ENCODE measurements at places on chromosomes 2 and 18.
A peak's percentile ranks its signal among the peaks of the same experiment; 100 is the strongest.

DNA sequence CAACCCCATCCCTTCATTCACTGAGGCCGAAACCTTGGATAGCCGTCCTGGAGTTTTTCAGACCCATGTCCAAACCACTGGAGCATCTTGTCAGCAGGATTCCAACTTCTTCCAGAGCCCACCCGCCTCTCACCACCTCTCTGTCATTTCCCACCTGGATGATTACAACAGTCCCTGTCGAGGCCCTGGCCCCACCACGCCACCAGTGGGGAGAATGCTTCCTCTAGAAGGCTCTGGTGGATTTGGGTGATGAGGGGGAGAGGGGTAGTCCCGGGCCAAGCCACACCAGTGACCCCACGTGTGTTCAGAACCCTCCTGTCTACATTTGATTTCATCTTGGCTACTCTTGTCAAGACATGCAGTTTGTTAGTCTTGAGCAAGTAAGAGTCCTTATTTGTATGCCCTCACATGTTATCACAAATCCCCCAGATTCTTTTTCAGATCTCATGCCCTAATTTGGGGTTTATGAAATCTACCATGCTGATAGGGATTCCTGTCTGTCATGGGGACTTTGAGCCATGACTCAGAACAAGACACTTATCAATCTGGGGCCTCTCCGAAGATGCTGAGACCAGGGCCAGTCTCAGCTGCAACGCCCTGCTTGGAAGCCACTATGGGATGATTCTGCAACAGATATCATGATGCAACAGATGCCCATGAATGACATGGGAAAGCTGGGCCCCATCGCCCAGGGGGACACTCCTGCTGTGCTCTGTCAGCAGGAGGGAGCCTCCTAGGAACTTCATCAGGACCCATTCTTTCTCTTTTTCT, 186.1 kb downstream of the ZFP36L2 start:
- DNase-seq: peak; percentile 52

- DNase-seq: no peak
Observed at GRCh38 chr2:99354070-99354469, 16.9 kb downstream of the EIF5B start.

- DNase-seq: no peak
Observed at GRCh38 chr2:237697586-237698357, 70.4 kb downstream of the LRRFIP1 start.

DNA sequence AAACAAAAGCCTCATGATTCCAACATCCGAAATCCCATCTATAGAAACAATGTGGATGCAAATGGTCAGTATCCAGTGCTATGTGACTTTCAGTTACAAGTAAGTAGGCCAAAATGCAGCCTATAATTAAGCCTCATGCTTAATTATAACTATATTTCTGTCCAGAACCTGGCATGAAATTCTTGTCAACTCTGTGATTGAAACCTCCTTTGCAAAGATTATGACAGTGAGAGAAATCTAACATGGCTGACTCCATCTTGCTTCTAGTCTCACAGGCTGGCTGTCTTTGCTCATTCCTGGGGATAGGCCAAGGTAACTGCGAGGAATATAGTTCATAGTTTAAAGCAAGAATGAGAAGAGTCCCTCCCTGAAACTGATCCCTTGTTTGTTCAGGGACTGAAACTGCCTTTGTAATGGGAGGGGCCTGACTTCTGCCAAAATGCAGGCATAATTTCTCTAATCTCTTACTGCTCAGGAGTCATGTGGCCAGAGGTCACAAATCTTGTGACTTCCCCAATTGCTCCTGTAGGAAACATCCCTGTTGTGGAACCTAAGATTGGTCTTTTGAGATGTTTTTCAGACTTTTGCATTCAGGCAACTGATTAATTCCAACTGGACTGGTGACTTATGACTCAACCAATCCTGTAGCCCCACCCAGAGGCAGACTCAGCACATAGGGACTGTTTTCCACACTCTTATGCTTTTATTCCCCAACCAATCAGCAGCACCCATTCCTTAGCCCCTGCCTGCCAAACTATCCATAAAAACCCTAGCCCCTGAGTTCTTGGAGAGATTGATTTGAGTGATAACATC, 84.5 kb upstream of the TLK1 start:
- no peak for DNase-seq

DNA sequence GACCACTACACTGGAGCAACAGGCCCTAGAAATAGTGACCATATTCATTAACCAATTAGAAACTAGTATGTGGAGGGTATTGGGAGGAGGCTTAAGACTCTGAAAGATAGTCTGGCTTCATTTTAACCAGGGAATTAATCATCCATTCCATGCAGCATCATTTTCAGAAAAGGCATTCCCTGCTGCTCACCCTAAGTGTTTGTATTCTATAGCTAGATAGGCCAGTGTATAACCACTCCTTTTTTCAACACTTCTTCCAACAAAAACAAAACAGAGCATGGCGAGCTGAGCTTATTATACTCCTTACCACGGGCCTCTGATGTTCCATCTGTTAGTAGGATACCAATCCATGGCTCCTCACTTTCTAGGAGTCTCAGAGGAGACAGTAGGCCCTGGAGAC, 112.0 kb upstream of the PKDCC start:
- no peak for DNase-seq

DNA sequence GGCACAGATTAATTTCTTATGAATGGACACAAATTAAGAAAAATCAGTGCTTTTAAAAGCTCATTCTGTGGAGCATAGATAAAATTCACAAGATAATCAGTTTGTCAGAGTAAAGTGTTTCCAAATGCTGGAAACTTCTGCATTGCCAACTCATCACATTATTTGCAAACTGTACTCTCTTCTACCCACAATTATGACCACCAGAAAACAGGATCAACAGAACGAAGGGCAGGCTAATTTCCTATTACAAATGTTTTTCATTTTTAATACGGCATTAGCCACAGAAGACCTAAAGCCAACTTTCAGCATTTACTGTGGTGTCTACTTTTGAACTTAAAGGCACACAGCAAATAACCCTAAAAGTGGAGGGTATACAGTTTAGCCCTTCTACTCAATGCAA, 6.0 kb downstream of the IRS1 start:
- no peak for DNase-seq

- DNase-seq: peak; percentile 9
Observed at GRCh38 chr2:155546721-155547555, 785.6 kb downstream of the NR4A2 start.

DNA sequence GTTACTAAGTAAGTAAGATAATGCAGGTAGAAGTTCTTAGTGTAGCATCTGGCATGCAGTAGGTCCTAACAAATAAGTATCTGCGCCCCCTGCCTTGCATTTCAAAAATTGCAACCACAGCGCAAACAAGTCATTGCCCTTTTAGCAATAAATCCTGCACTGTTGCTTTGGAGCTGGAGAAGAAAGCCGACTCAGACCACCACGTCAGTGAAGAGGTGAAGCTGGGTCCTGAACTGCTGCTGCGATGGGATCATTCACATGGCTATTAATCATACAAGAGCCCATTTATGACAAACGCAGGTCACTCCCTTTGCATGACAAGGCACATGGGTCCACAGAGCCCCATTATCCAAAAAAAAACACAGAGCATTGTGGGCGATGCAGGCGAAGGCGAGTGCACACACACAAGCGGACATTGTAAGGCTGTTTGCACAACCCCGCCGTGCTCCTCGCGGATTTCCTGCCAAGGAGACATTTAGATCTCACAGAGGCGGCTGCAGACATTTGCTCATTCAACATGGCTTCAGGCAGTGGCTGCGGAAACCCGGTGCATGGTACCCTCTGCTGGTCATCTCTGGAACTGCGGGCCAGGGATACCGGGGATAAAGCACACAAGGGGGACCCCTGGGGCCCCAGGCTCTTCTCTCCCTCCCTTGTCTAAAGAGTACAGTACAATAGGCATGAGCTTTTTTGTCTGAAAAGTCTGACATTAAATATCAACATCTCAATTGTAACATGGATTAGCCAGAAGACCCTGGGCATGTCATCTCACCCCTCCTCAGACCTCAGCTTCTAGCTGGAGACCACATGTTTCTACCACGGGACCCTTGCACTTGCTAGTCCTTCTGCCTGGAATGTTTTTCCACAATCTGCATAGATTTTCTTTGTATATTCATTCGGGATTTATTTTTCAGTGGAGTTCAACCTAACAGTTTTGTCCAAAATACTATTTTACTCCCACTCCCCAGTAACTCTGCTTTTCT, 56.7 kb downstream of the CYRIA start:
- DNase-seq: peak; percentile 76

GRCh38 chr2:157443090-157443489, 799 bp downstream of the CYTIP start:
- no peak for DNase-seq

DNA sequence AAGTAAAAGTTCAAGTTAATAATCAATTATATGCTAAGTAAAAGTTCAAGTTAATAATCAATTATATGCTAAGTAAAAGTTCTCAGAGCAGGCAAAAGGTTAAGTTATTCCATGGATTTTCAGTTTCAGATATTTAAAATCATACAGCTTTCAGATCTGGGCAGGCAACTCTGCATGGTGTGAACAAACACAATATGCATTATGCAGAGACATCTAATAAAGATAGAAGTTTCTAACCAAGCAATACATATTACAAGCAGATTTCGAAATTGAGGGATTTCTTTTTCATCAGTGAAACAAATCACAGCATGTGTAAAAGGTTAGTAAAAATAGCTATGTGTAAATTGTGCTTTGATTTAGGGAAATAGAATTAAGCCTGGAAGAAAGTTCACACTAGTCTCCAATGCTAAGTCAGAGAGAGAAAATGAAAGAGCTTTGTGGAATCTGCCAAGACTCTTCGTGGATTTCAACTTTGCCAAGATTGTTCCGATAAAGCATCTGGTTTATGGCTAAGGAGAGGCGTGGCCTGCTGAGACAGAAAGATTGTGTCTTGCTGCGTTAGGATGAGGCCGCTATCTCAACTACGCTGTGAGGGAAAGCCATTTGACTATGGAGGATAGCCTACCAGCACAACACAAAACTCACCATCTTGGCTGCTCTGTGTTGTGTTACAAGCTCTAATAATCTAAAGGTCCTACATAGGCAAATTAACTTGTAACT, 60.1 kb upstream of the SLC16A14 start:
- no peak for DNase-seq

- no peak for DNase-seq
Observed at GRCh38 chr2:133518700-133519344, 49.4 kb downstream of the NCKAP5 start.

DNA sequence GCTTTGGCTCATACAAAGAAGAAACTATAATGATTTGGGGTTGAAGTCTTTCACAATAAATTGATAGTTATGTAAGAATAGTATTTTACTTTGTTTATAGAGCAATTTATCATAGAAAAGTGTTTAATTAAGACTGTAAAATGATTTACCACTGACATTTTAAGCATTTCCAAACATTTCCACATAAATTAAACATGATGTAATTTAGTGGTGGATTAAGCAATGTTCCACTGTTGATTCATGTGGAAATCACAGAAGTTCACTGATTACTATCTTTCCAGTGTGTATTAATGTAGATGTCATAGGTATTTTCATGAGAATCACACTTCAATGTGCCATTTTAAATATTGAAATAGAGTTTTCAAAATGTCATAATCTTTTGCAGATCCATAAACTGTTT, 40.1 kb upstream of the GRB14 start:
- DNase-seq: no peak

GRCh38 chr2:16014041-16014787, 73.9 kb downstream of the MYCN start:
- DNase-seq: no peak

DNA sequence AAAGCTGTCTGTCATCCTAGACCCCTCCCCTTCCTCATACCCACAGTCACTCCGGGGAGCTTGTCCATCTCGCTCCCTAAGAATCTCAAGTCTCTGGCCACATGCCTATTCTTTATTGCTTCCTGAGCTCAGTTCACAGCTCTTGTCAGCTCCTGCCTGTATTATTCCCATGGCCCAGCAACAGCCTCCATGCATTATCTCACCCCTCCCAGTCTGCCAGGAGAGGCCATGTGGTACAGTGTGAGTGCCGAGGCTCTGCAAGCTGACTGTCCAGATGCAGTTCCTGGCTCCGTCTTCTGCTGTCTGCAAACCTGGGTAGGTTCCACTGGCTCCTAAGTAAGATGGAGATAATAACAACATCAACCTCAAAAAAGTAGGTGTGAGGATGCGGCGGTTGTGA, 79.7 kb downstream of the MRPS9 start:
- DNase-seq: no peak

DNA sequence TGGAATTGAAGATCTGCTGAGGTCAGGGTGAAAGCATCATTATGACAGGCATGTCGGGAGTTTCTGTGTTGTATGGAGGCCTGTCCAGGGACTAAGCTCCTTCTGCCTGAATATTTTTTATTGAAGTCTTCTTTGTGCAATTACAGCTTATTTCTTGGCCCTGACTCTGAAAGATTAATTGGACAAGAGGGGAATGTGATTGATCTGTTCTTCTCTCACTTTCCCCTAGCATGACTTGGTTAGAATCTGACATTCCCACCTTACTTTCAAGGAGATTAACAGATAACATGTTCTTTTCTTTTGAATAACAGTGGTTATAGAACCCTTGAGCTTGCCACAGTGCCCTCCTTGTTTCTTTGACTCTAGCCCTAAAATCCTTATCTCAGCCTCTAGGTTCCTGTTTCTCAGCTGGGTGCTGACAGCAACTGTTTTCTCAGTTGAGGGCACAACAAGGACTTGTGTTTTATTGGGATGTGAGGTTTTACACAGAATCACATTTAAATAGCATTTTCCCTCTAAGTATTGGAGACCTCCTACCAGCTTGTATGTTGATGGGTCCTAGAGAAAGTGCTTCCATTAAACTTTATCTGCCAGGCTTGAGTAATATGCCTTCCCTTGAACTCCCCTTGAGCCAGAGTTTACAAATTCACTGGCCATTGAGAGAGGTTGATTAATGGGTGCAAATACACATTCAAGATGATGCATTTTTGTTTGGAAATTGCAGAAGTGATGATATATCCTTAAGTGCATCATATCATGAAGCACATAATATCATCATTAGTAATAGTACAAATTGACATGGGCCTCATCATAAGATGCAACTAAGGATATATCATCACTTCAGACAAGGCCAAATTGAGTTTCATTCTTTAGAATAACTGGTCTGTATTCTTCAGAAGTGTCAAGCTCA, 12.5 kb downstream of the TTLL4 start:
- DNase-seq: peak; percentile 32

DNA sequence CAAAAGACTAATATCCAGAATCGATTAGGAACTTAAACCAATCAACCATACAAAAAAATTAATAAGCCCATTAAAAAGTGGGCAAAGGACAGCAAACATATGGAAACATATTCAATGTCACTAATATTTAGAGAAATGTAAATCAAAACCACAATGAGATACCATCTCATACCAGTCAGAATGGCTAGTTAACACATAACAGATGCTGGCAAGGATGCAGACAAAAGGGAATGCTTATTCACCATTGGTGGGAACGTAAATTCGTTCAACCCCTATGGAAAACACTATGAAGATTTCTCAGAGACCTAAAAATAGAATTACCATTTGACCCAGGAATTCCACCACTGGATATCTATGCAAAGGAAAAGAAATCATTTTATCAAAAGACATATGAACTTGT, 468.2 kb upstream of the ST6GAL2 start:
- no peak for DNase-seq

- DNase-seq: no peak
Observed at GRCh38 chr18:33097126-33097525, 324.3 kb upstream of the KLHL14 start.

GRCh38 chr18:44625386-44625785, 55.3 kb upstream of the SETBP1 start:
- no peak for DNase-seq

- peak; percentile 50 for DNase-seq
Observed at GRCh38 chr2:190408538-190409271, 550 bp downstream of the MFSD6 start.
